ENCODE measurements at places on chromosomes 4 and X. TPM values are rescaled to one million over a fixed set of nuclear protein-coding genes. Genes with fewer than 3 reads are reported as not detected.

GRIA3 gene
- not detected for total RNA-seq

ZNF157 gene
- 0.50 TPM for total RNA-seq

CT45A10 gene
- total RNA-seq: not detected

TREX2 gene
- 1.4 TPM for total RNA-seq

STIM2 gene
- total RNA-seq: 53.7 TPM

MFSD8 gene
- total RNA-seq: 25.0 TPM

DNA sequence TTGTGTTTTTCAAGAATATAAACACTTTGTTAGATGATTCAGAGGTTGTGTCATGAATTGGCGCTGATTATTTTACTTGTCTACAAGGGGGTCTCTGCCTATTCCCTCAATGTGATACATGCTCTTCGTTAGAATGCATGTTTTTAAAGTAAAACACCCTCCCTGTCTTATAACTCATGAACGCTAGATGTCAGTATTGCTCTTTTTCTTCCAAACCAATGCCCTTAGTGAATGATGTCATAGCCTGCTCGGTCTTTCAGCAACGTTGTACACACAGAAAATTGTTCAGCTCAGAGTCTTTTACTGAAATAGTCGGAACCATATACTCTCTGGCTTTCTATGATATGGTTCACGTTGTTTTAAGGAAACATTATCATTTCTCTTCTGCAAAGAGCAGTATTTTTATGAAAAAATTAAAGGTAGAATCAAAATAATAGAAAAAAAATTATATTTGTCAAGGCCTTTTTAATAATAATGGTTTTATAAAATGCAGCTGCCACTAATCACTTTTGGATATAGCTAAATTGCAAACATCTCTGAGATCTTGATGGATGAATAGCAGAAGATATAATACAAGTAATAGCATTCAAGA is 292.9 kb downstream of the TLL1 start:
- no peaks in the 10 kb centered on the region for H3K4me1 ChIP-seq
- H3K27me3 ChIP-seq: no peaks in the 10 kb centered on the region
- H3K36me3 ChIP-seq: no peaks in the 10 kb centered on the region
- no peak for DNase-seq

GRCh38 chr4:98411731-98412130 is 150.5 kb downstream of the RAP1GDS1 start:
- no peaks in the 10 kb centered on the region for H3K4me1 ChIP-seq
- H3K36me3 ChIP-seq: peaks cover 2% of the 10 kb centered on the region
- no peak for DNase-seq
- H3K27ac ChIP-seq: no peak overlapping the region
- H3K4me3 ChIP-seq: no peak overlapping the region
- no peaks in the 10 kb centered on the region for H3K27me3 ChIP-seq

- H3K27ac ChIP-seq: no peak overlapping the region
- no peak for DNase-seq
- H3K4me1 ChIP-seq: peaks cover 19% of the 10 kb centered on the region
- H3K4me3 ChIP-seq: no peak overlapping the region
Observed at GRCh38 chrX:42129022-42129940, 205.9 kb upstream of the CASK start.

Measured in CD4-positive, alpha-beta T cell (primary cell).